NCI-H1436 treated with DMSO at 0.1 percent for 48 hours (cell line): ENCODE measurements at places on chromosomes 13 and 19.
A peak's percentile ranks its signal among the peaks of the same experiment; 100 is the strongest.

GRCh38 chr19:45478454-45479238 lies 10.8 kb downstream of the FOSB start:
- peak; percentile 67 for DNase-seq

- DNase-seq: no peak
Measured at GRCh38 chr19:18756896-18757295, 34.2 kb downstream of the COMP start.

- no peak for DNase-seq
Measured at GRCh38 chr19:55648585-55649267, 714 bp downstream of the CCDC106 start.

DNA sequence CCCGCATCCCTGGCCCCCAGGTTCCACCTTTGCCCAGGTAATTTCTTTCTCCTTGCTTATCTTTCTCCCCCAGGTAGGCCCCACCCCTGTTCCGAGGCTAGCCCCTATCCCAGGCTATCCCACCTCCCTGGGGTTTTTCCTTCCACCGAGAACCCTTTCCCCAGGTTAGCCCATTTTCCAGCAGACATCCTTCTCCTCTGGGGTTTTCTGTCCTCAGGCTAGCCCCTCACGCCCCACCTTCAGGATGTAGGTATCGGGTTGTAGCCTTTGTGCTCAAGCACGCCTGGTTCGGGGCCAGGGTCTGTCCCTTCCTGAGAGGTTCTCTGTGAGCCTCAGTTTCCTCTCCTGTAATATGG lies 837 bp downstream of the FSD1 start:
- no peak for DNase-seq

- no peak for DNase-seq
Measured at GRCh38 chr13:86813198-86813597, 858.0 kb upstream of the SLITRK5 start.
